ENCODE measurements at places on chromosomes 6 and 20. TPM values are rescaled to one million over a fixed set of nuclear protein-coding genes. Genes with fewer than 3 reads are reported as not detected.
A peak's percentile ranks its signal among the peaks of the same experiment; 100 is the strongest.

DNA sequence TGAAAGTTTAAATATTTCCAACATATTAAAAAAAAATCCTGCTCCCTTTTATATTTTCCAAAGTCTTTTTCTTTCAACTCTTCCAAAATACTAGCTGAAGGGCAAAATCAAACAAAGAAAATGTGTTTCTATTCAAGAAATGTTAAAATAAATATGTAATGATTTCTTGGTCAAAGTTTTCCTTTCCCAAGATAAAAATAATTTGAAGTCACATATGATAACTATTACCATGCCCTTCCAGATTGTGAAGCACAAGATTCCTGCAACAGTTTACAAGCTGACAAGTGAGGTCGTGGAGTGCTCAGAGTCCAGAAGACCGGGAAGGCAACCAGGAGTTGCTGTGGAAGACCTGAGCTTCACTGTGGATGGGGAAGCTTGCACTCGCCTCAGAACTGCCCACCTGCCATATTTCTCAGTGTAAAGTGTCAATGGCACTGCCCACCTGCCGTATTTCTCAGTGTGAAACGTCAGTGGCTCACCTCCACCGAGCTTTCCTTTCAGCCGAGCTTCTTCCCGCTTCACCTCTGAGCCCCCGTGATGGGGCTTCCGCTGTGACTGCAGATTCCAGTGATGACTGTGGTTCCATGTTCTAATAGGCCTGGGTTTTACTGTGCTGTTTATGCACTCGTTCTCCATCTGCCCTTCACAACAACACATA is 160.5 kb downstream of the THBS2 start:
- DNase-seq = no peak

DNA sequence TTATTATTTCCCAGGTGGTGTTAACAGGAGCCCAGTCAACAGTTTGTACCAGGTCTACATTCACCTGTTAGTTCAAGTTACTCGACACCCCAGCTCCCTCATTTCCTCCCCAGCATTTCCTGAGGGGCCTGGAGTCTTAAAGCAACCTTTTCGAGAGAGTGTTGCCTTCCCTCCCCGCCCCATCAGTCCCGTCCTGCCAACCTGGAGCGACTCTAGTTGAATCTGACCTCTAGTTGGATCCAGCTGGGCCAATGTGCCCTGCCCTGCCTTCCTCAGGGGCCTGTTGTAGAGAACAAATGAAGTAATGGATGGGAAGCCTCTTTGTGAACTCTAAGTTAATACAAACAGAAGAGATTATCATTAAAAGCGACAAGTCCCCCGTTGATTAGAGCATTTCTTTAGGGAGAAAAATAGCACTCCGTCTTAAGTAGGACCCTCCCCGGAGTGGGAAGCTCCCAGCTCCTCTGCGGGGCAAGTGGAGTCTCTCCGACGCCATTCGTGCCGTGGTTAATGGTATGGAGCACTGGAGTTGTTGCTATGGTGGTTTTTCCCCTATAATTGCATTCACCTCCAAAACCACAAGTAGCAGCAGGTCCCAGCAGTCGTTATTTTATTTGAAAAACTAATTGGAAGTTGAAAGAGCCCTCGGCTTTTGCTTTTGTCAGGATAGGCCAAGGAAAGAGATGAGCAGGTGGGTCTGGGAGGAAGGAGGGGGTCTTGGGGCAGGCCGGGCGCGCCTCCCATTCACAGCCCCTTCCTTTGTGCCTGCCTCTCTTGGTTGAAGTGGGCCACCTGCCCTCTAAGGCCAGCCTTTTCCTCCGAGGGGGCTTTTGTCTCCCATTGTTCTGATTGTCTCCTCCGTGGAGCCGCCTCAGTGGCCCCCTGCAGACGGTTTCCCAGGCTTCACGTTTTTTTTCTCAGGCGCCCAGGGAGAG is 16.1 kb downstream of the GHRH start:
- DNase-seq = peak; percentile 50

- DNase-seq = no peak
Observed at GRCh38 chr6:165453395-165453794, 144.0 kb upstream of the C6orf118 start.

DNA sequence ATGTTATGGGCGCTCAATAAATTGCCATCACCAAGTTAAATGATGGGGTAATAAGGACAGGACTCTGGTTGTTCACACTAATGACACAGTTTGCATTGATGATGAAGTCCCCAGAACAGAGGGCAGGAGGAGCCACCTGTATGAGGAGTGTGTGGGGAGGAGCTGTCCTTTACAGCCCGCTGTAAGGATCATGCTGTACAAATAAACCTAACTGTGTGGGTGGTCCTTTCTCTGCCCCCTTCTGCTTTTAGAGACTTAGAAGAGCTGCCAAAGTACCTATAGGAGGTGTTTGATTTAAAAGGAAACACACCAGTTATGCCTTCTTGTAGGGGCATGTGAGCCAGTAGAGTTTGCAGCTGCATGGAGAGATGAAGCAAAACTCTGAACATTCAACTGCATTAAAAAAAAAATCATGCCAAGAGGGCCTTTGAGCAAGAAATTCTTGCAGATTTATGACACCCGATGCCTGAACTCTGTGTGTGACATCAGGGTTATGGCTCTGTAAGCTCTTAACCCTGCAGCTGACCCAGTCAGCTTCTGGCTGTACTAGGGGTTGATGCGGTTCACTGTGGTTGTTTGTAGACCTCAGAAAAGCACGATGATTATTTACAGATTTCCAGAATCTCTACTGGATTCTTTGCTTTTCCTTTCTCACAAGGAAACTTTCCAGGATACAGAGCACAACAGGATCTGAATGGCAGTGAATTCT is 67.4 kb downstream of the UST start:
- no peak for DNase-seq

DNA sequence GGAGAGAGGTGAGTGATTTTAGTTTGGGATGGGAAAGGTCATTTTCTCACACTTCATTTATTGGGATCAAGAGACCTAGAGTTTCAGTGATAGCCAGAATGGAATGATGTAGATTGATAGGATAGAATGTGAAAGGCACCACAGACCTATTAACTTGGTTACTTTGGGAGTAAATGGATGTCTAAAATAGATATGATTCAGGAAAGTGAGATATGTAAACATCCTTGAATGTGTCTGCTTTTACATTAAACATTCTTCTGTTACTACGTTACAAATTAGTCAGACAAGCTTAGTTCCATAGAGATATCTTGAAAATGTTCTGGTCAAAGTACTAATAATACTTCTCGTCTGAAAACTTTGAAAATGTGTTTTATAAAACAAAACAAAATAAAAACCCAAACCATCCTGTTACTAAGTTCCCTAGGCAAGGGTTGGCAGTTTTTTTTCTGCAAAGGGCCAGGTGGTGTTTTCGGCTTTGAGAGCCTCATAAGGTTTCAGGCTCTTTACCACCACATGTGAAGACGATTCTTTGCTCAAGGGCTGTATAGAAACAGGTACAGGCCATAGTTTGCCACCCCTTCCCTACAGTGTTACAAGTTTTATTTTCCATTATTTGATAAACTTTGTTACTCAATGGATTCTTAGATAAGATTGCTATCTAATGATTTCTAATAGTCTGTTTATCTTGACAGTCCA is 3.4 kb downstream of the CYB5R4 start:
- DNase-seq = no peak

DNA sequence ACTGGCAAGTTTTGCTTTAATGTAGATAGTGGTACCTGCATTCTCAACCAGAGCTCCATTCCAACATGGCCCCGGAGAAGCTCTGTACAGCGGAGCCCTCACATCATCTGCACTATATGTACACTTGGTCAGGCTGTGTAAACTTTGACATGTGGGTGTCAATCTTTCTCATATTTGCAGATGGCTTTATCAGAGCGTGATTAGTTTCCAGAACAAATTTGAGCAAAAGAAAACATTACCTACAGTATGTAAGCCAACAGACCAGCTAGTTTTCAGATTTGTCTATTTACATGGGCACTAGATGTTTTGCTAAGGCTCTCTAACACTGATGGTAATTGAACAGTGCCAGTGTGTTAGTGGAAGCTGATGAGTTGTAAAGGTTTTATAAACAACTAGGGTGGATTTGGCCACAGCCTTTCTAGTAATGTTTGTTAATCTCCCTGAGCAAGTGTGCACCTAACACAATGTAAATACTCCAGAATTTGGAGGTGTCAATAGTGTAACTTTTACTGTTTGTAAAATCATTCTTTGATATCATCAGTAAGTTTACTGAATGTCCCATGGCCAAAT is 131.8 kb downstream of the FOXA2 start:
- DNase-seq = no peak

- DNase-seq = peak; percentile 28
Observed at GRCh38 chr6:57173886-57174510, 1.9 kb downstream of the BAG2 start.

- no peak for DNase-seq
Observed at GRCh38 chr6:93496548-93496947, 77.2 kb upstream of the EPHA7 start.

DNA sequence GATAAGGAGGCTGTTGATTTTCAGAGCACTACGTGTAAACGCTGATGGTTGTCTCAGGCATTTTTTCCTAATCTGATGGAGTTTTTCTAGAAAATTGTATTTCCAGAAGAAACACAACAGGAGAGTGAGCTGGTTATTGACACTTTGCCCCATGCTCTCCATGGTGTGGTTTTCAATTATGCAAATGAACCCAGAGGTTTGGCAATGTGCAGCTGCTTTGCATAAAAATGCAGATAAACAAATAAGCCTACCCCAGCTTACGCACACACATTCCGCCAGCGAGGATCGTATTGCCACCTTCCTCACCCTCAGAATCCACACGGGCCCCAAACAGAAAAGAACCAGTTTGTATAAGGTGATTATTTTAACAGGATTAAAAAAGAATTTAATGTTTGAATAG is 45.1 kb upstream of the FRMD1 start:
- no peak for DNase-seq

DNA sequence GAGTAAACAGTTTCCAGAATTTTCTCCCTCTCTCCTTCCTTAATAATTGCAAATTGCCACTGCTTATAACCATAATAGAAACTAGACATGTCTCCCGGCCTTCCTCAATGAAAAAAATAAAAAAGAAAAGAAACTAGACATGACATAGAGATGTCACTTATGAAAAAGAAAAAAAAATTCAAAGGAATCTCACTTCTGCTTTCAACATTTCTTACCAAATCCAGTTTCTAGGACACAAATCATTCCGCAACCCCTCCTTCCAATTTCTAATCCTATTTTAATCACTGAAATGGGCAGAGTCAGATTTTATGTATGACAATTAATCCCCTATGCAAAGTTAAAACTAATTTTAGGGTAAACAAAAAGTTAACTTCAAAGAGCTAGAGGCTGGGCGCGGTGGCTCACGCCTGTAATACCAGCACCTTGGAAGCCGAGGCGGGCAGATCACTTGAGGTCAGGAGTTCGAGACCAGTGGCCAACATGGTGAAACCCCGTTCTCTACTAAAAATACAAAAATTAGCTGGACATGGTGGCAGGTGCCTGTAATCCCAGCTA is 40.1 kb upstream of the EEF1A1 start:
- DNase-seq = no peak

DNA sequence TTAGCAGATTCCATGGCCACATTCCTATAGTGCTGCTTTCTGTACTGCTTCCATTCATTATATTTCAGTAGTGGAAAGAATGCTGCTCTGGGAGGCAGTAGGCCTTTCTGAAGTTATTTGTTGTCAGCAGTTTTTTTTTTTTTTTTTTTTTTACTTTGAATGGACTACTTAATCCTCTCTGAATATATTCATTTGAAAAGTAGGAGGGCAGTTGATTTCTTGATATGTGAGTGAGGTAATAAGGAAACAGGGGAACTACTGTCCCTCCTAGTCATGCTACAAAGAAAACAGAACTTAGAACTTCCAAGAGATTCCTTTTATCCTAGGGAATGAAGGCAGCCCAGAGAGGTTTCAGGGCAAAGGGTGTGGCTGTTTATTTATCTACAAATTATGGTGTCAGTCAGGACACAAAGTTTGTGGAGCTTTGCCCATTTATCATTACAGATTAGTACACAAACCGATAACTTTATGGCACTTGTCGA is 155.9 kb downstream of the JARID2 start:
- no peak for DNase-seq

- no peak for DNase-seq
Observed at GRCh38 chr20:57210054-57210910, 56.2 kb downstream of the BMP7 start.

DNA sequence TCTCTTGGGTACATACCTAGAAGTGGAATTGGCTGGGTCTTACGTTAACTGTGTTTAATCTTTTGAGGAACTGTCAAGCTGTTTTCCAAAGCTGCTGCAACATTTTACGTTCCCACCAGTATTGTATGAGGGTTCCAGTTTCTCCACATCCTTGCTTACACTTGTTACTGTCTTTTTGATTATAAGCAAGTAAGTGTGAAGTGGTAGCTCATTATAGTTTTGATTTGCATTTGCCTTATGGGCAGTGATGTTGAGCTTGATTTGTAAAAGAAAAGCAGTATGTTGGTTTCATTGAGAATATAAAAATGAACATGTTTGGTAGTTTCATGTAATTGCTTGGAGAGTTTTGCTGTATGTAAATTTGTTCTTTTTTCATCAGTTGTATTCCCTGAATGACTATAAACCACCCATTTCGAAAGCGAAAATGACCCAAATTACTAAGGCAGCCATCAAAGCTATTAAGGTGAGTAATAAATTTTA is 40.4 kb downstream of the SCAF8 start:
- DNase-seq = no peak

DNA sequence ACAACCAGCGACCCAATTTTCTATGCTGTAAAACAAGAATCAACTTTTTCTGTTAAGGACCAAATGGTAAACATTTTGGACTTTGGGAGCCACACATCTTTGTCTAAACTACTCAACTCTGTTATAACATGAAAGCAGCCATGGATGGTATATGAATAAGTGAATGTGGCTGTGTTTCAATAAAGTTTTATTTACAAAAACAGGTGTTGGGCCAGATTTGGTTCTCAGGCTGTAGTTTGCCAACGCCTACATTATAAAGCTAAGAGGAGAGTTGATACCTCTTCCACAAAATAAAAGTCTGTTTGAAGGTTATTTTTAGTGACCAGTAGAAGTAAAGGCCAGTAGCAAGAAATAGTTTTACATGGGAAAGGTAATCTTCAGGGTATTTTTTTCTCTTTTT is 60.4 kb upstream of the SDHAF4 start:
- no peak for DNase-seq

- no peak for DNase-seq
Observed at GRCh38 chr6:39217177-39217864, 12.0 kb downstream of the KCNK5 start.

DNA sequence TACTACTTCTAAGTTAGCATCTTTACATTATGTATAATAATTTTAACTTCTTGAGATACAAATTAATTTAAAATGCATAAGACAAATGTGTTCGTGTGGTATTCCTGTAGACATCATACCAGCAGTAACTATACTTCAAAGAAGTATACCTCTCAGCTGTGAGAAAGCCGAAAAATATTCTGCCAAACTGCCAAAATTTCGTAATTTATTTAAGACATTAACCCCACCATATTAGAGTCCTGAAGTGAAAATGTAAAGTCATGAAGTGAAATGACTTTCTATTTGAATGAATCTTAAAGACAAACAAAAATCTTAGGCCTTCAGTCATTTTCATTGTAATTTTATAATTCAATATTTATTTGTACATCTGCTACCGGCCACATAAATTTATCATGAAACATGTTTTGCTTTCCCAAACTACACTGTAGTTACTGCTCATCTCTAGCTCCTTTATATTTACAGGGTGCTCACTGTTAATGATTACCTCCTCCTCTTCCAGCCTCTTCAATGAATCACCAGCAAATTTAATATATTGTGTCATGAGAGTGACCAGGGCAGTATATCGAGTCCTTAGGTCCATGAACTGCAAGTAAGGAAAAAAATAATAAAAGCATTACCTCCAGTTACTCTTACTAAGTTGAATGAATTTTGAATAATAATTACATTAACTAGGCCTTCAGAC is 18.5 kb downstream of the DST start:
- DNase-seq = no peak

Gene LKAAEAR1
- not detected for total RNA-seq

Gene GRM1
- 0.07 TPM for total RNA-seq

Gene DAAM2
- total RNA-seq = 1.0 TPM

Gene LIN28B
- total RNA-seq = 110 TPM
